NCI-H1436 (cell line): ENCODE measurements at places on chromosomes 2 and 18.
A peak's percentile ranks its signal among the peaks of the same experiment; 100 is the strongest.

DNA sequence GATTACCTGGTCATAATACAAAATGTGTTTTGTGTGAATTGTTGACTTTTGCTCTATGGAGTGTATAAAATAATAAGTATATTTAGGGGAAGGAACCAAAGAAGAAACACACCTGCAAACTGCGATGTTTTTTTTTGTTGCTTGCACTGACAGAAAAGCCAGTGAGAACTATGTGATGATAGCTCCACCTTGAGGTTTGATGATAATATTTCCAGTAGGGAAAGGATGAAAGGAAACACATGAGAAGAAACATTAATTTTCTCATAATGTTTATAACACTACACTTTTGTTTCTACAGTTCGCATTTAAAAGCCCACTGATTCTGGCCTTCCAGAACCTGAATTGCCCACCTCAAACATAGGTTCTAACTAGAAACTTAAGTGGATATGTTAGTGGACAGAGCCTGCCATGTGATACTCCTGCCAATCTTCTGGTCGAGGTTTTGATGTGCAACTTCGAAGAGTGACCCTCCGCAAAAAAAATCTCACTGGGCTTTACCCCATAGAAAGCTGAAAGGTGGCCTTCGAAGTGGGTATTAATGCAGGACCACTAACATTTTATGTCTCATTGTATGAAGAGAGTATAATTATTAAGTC, 476.4 kb upstream of the SPHKAP start:
- peak; percentile 62 for DNase-seq

- DNase-seq = no peak
Observed at GRCh38 chr18:9173770-9174233, 37.2 kb downstream of the ANKRD12 start.

DNA sequence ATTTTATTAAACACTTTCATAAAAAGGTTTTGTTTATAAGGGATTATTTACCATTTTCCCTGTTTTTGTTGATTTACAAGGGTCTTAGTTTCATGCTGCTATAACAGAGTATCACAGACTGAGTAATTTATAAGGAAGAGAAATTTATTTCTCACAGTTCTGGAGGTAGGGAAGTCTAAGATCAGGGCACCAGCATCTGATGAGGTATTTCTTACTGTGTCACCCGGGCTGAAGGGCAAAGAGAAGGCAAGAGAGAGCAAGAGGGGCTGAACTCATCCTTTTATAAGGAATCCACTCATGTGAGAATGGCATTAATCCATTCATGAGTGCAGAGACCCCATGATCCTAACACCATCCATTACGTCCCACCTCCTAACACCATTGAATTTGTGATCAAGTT, 160.0 kb upstream of the SLC39A10 start:
- DNase-seq = no peak

- no peak for DNase-seq
Observed at GRCh38 chr2:113237604-113238160, 41.0 kb downstream of the PAX8 start.

DNA sequence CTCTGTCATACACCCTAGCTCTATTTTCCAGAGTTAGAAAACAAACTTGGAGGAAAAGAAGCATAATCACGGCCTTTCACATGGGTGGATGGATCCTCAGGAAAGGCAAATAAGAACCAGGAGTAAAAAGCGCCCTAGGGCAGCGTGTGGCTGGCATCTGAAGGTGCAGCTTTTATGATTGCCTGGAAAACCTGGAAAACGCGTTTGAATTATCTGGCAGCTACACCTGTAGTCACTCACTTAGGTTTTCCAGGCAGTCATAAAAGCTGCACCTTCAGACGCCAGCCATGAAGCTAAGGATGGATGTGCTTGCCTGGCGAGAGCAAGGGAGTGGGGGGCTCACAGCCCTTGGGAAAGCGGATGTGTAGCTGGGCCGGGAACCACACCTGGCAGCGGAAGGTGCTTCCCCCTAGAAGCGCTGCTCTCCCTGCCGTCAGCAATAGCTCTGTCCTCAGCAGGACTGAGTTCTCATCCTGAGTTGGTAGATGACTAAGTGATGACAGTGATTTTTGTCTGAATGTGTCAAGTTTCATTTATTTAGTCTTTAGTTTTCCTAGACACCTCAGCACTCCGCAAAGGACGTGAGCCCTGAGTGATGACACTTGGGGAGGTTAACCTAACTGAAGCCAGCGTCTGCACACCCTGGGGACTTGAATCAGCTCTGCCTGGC, 82.0 kb downstream of the DCDC2C start:
- DNase-seq = no peak

GRCh38 chr2:165238295-165238694, 919 bp upstream of the SCN2A start:
- no peak for DNase-seq

DNA sequence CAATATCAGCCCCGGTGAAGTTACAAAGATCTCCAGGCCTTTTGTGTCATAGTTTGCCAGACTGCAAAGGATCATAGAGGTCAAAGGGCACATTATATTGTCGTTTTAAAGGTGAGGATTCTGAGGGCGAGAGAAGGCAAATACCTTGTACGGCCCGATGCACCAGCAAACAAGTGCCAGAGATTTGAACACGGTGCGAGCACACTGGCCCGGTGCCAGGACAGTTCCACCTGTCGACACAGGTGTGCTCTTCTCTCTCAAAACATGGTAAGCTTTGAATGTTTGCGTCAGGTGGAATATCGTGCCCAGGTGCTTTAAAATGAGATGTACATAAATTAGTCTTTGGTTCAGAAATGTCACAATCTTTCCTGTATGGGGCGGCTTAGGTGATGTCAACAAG, 776.1 kb upstream of the ID2 start:
- peak; percentile 60 for DNase-seq

- no peak for DNase-seq
Observed at GRCh38 chr2:233513953-233514655, 52.5 kb downstream of the USP40 start.

DNA sequence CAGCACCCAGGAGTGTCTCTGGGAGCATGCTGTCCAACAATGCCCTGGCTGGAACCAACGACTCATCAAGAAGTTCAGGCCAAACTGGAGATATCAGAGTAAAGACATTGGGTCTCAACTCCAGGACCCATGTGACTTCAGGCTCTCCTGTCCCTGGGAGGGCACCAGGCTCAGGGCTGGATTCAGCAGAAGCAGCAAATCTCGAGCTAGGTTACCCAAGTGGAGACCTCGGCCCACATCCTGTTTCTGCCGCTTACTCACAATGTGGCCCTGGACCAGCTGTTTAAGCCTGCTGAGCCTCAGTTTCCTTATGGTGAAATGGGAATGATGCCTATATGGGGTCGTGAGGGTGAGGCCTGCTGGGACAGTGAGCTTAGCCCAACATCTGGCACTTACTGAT, 9.3 kb upstream of the OTOF start:
- DNase-seq = no peak

DNA sequence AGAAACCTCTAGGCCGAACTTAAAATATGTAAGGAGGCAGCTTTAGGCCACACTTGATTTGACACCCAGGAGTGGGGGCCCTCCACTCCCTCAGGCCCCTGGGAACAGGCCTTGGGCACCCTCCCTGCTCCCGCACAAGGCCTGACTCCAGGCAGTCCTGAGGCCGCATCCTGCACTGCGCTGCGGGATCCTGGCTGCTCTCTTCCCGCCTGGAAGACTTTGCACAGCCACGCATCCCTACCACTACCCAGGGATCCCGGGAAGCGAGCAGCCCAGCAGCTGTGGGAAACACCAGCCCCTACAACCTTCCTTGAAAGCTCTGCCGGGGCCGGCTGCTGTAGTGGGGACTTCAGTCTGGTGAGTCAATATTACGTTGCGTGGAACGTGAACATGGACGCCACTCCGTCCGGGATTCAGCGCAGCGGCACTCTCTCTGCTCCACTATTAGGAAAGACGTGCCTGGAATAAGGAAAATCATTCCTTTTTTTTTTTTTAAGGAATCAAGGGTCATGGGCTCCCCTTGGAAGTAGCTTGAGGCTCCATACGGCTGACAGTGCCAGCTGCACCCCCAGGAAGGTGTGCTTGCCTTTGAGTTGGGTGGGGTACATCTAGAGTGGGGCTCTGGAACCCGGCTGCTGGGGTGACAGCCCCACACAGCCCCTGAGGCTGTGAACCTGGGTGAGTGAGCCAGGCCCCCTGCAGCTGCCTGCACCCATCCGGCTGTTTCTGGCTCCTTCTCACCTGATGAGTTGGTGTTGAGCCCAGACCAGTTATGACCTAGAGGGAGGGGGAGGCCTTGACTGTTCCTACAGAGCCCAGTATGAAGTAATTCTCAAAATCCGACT, 119.2 kb upstream of the TMEM18 start:
- no peak for DNase-seq

DNA sequence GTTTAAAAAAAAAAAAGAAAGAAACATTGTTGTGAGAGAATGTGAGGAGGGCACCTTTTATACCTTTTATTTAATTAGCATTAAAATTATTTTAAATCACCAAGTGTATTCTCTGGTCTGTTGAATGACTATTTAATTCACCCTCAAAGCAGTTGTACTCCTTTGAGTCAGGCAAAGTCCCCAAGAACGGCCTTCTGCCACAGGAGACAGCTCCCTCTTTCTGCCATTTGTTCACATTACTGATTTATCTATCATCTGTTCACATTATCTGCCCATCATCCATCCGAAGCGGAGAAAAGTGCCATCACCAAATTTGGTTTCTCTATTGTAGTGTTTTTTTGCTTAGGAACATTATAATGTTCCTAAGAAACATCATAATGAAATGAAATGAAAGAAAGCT, 240.7 kb upstream of the DPP10 start:
- no peak for DNase-seq

DNA sequence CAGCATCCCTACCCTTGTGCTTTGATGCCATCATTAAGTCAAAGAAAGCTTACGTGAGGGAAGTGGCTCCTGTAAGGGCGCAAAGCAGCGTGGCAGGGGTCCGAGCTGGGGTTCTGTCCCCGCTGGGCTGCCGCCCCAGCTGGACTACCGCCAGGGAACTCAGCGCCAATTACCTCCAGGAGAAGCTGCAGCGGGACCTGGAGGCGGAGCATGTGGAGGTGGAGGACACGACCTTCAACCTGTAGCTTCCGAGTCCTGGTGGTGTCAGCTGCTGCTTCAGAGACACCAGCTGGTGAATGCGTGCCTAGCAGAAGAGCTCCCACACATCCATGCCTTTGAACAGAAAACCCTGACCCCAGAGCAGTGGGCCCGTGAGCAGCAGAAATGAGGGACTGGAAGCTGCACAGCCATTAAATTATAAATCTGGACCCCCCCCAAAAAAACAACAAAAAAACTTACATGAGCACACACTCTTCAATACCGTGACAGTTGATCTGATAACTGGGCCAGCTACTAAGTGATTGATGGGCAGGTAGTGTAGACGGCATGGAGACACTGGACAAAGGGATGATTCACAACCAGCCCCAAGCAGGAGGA, 20.1 kb upstream of the YES1 start:
- DNase-seq = peak; percentile 27
